ENCODE measurements at places on chromosomes 4 and X.

DNA sequence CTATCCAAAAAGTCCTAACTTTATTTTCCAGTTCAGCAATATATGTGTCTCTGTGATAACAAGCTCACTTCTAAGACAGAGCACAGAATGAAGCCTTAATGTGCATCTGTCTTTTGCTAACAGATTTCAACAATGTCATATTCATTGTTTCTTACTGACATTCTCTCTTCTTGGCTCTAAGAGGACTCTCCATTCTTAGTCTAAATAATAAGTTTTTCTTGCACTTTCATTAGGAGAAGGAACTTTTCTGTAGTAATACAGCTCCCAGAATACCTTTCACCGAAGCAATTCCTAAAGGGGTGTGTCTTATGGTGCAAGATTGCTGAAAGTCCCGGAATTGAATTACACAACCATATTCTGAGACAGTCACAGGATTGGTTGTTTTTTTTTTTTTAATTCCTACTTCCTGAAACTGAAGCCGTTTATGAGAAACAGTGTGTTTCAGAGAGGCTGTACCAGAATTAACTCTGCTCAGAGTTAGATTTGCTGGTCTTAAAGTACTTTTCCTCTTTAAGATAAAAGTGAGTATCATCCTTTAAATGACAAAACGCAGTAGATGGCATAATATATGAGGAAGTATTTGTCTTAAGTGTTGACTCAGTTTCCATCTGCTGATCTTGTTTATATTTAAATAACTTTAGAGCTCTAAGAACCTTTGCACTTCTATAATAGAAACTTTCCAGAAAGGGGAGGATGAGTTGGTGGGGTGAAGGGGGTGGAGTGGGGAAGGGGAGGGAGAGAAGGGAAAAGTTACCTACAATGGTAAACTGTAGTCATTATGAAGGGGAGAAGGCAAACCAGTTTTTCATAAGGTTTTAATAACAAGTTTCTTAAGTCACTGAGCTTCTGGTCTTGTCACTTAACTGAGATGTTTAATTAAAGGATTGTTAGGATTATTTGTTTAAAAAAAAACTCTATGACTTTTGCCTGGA is at the start of gene ALPK1:
ALPK1 (plus strand) TSS at position 421 of the 932 bp plus-strand sequence.
- peak; percentile 87 for DNase-seq

GRCh38 chr4:112094330-112094729 is 50.9 kb upstream of the FAM241A start:
- no peak for DNase-seq

GRCh38 chrX:9577555-9577954 is 112.7 kb downstream of the TBL1X start:
- no peak for DNase-seq

- peak; percentile 63 for DNase-seq
These were observed 52.8 kb downstream of the GPRIN3 start for GRCh38 chr4:89254847-89255246.

DNA sequence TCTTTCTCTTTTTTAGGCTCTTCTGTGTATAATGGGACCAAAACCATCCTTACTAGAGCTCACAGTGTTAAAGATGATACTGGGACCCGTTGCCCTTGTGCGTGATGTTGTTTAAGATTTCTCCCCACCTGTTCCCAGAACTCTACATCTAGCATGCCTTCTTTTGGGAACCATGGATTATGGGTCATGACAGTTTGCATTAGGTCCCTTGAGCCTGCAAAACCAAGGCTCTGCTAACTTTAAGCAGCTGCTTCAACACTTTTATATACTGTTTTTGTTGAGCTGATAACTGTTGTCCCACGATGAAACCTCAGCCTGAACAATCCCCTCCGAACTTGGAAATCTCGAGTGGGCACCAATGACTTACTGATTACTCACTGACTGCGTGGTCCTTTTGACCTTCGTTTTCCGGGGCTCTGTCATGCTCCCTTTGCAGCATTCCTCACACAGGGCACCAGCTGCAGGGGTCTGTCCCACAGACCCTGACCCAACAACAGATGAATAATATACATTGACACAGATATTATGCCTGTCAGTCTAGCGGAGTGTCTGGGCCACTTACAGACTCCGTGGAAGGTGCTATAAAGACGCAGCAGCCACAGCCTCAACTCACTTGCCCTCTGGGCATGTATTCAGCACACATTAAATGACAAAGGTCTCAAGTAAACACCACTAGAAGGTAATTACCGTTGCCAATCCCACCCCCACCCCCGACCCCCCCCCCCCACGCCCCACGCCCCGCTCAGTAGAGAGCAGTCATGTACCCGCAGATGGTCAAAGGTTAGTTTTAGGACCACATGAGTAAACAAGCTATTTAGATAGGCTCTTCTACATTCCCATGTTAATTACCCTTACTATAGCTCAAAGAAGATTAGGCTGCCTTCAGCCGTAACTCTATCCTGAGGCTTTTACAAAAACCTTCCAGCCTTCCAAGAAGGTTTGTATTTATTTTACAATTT is 162.0 kb upstream of the WDFY3 start:
- no peak for DNase-seq

Data from AG20443 (cell line).